ENCODE measurements at places on chromosomes 12 and 14.

DNA sequence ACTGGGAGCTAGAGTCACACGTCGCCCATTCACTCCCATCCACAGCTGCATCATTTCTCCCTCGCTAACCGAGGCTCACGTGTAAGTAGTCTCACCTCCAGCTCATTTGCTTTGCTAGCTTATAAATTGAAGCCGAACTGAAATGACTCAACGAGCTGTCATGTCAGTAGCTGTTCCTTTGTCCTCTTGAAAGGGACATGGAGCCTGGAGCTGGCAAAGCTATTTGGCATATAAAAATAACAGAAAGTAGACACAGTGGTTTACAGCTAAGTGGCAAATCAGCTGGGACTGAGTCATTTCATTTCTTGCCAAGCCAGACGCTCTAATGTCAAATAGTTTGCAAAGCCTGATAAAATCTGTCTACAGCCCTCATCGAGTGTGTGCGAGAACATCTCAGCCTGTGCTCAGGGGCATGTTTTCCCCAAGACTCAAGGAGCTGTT lies 114.4 kb upstream of the TMEM233 start:
- DNase-seq: no peak

- DNase-seq: no peak
Observed at GRCh38 chr14:31682768-31683167, 121.6 kb downstream of the NUBPL start.

DNA sequence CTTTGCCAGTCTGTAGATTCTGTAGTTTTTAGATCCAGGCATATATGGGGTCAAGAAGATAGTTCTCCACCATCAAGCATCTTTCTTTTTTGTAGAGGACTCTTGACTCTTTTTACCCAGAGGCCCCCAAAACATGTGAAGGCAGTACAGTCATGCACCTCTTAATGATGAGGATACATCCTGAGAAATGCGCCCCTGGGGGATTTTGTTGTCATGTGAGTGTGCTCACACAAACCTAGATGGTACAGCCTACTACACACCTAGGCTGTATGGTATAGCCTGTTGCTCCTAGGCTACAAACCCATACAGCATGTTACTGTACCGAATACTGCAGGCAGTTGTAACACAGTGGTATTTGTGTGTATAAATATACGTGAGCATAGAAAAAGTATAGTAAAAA lies 23.0 kb downstream of the EVL start:
- no peak for DNase-seq

DNA sequence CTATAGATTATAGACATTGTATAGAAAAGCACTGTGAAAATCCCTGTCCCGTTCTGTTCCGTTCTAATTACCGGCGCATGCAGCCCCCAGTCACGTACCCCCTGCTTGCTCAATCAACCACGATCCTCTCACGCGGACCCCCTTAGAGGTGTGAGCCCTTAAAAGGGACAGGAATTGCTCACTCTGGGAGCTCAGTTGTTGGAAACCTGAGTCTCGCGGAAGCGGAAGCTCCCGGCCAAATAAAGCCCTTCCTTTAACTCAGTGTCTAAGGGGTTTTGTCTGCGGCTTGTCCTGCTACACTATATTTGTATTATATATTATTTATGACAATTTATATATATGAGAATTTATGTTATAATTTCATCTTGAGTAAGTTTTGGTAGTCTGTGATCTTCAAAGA lies 213.6 kb upstream of the AMIGO2 start:
- no peak for DNase-seq

DNA sequence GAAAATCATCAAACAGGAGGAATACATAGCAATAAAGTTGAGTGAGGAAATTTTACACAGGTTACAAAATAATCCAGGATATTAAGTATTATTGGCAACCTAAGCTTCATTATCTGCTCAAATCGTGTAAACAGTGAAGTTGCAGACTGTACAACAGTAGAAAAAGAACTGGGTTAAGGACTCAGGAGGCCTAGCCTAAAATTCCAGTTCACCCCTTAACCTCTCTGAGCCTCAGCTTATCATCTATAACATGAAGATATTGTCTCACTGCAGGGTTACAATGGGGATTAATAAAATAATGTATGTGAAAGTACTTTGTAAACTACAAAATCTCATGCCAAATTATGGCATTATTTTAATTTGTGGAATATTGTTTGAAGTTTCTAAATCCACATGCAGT lies 26.0 kb downstream of the DDHD1 start:
- DNase-seq: no peak

- DNase-seq: no peak
Observed at GRCh38 chr12:22312336-22312735, 22.2 kb downstream of the ST8SIA1 start.

DNA sequence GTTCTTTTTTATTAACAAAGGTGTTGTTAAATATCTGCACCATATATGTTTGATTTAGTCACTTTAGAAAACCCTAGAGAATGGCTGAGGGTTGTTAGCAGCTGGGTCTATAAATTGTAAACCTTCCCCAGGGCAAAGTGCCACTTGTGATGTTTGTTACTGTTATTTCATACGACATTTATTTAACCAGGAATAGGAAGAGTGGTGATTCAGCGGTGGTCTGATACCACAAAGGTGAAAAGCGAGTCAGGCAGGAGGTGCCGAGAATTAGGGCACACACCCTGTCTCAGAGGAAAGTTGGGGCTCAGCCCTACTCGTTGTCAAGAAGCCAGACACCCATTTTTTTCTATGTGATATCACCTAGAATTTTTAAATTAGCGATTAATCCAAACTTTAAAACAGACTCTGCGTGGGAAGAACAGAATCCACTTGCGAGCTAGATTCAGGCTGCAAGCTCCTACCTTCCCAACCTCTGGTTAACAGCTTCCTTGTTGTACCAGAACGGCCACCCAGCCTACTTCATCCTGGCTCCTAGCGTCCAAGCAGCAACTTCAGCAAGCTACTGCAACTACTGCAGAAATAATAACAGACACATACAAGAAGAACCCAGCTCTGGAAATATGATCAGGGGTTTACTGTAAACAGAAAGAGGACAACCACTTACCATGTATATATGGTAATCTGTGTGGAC lies 126.7 kb downstream of the TMEM132D start:
- peak; percentile 44 for DNase-seq

DNA sequence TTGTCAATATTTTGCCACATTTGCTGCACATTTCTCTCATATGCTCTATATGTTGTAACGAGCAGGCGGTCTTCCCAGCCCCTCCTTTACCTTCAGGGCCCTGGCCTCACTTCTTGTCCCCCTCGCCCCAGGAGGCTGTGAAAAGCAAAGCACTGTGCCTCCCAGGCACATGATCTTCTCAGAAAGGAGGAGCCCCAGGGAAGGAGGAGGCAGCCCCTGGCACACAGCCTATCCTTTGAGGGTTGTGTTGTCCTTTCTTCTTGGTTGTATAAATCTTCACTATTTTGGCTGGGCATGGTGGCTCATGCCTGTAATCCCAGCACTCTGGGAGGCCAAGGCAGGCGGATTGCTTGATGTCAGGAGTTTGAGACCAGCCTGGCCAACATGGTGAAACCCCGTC lies 77.0 kb downstream of the PPP2R5C start:
- DNase-seq: no peak

DNA sequence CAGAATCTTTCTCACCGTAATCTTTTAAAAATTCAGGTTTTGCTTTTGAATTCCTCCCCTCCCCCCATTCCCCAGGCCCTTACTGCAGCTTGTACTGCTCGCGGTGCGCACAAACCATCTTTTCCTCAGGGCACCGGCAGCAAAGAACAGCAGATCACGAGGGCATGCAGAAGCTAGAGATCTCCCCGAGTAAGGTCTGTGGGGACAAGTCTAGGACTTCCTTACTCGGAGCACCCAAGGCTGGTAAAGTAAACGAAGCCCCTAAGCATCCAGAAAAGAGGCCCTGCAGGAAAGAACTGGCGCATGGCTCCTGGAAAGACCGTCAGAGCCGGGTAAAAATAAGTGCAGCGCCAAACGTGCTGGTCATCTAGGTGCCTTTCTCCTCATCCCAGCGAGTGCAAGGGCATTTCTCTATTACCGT lies 727 bp downstream of the LDHB start:
- no peak for DNase-seq

GRCh38 chr12:63068857-63069442 lies 82.1 kb downstream of the AVPR1A start:
- no peak for DNase-seq

GRCh38 chr14:96268431-96269358 lies 12.7 kb downstream of the BDKRB1 start:
- no peak for DNase-seq

DNA sequence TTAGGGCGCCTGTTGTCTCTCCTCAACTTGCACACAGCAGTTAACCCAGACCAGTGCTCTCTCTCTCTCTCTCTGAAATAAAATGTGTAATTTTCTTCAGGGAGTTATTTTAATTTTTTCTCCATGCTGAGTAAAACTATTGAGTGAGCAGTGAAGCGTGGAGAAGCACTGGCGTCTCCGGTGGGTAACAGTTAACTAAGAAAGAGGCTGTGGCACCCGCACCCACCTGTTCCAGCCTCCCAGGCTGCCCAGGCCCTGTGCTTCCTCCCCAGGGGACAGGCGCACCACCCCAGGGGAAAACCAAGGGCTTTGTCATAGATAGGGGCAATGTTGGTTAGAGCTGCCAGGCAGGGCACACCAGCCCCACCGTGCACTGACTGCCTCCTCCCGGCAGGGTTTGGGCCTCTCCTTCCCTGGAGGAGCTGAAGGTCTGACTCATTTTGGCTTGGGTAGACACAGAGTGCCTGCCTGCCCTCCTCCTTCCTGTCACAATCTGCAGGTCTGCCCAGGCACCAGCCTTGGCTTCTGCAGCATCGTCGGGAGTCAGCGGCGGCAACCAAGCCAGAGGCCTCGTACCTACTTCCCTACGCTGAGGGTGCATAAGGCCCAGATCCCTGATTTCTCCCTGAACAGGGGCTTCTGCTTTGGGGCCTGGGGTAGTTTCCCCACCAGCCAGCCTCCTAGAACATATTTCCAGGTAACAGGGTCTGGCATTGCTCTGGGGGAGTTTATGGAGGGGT lies 3.9 kb downstream of the HOXC5 start:
- peak; percentile 61 for DNase-seq

GRCh38 chr12:94977766-94978468 lies 25.6 kb downstream of the NDUFA12 start:
- no peak for DNase-seq

DNA sequence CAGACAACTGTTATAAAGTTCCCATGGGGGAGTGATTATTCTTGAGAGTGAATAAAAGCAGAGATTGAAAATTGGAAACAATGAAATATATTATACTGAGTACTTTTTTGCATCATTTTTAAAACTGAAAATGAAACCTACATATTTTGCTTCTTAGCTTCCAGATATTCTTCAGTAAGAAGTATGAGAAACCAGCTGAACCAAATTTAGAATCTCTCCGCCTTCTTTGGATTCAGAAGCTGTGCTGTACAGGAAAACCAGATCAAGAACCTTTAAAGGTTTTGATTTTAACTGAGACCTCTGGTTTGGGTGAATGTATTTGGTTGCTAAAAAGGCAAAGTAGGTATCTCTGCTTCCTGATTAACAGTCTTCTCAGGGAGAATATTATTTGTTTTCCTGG lies 109.4 kb downstream of the AKAP6 start:
- DNase-seq: no peak

DNA sequence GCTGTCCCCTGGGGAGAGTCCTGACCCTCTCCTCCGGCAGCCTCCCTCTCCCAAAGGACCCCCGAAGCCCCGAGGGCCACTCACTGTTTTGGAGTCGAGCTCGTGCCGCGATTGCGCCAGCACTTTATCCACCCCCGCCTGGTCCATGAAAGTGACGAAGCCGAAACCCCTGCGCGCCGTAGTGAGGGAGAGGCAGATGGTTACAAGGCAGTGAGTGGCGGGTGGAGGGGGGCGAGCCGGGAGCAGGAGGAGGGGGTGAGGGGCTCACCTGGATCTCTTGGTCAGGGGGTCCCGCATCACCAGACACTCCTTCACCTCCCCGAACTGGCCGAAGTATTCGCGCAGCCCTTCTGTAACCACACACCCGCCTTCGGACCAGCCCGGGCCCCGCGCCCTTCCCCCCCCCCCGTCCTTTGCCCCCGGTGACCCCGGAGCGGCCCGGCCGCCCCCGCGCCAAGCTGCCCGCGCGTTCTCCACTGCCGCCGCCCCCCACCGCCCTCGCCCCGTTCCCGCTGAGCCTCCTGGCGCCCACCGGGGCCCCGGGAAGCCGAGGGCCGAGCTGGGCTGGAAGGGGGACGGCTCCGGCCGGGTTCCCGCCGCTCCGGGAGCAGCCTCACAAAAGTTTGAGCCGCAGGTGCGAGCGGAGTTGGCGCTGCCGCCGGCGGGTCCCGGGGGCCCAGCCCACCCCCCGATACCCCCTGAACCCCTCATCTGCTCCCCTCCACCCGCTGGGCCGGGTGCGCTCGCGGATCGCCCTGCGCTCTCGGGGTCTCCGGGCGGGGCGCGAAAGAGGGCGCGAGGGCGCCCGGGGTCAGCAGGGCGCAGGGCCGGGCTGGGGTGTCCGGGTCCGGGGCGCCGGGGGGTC lies 808 bp downstream of the MSI1 start:
- no peak for DNase-seq

GRCh38 chr14:20682435-20683124 lies 1.8 kb upstream of the RNASE4 start:
- peak; percentile 63 for DNase-seq

GRCh38 chr14:37709419-37710195 lies 114.2 kb downstream of the TTC6 start:
- DNase-seq: no peak

DNA sequence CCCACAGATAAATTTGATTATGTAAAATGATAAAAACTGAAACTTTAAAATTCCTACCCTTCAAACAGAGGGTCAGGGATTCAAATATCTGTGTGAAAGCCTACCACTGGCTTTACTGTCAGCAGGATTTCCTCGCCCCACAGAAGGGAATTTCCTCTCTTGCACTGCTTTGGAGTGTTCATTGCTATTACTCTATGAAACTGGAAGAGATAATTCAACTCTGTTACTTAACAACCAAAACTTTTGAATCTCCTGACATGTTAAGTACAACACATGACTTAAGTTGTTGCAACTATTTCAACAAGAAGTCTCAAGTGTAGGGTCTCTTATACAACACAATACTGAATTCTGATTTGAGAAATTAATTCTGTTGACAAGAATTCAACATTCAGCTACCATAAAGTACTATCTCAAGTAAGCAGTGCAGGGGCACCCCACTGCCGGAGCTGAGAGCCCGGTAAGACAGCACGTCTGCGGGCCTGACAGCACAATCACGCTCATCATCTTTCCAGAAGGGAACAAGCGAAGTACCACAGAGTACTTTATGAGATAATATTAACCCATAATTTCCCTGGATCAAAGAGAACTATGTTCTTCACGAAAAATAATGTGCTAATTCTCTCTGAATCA lies 22.9 kb downstream of the DICER1 start:
- no peak for DNase-seq
